ENCODE measurements at places on chromosomes 7 and 10.

DNA sequence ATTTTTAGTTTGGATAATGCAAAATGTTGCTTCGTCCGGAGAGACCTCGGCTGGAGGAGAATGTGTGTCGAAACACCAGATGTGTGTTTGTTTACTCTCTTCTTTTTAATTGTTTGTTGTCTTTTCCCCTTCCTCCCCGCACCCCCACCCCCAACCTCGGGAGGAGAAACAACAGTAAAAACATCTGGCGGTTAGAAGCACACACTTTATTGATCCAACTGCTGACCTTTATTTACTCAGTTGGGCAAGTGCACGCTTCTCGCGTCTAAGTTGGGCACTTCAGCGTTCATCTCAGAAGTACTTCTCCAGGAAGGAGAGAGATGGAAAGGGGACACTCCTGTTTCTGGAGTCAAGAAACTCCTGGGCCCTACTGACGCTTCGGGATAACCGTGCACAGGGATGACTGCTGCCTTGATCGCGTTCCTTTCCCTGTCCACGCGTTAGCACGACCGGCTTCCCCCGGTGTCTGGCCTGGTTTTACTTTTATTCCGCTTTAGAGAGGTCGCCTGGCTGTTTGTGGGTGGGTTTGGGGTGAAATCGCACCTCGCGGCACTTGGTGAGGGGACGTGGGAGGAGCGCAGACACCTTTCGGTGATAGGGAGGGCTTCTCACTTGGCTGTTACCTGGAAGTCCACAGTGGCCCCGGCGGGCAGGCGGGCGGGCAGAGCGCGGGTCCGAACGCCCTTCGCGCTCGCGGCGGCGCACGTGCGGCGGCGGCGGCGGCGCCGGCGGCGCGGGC, 168.3 kb upstream of the PPP1R3A start:
- DNase-seq: no peak

DNA sequence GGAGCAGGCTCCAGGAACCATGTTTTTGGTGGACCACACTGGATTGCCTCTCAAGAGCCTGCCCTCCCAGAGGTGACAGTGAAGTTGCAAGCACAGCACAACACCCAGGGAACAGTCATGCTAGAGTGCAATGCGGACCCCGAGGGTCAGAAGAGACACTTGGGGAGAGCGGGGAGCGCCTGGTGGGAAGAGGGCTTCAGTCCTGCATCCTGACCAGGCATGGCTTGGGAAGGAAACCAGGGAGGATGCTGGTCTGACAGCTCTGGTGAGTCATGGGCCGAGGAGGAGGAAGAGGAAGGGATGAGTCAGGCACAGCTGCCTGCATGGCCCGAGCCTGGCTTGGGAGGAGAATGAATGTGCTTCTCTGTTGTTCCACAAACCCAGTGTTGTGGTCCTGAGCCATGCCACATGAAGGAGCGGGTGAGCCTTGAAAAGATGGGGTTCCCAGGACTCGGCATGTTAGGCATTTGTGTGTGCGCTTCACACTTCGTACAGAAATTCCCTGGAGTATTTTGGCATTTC, 29.5 kb upstream of the ANKRD2 start:
- peak; percentile 59 for DNase-seq

GRCh38 chr10:285216-285615, 150.0 kb downstream of the ZMYND11 start:
- DNase-seq: no peak

- DNase-seq: no peak
Measured at GRCh38 chr10:118621304-118621942, 26.0 kb upstream of the PRLHR start.

DNA sequence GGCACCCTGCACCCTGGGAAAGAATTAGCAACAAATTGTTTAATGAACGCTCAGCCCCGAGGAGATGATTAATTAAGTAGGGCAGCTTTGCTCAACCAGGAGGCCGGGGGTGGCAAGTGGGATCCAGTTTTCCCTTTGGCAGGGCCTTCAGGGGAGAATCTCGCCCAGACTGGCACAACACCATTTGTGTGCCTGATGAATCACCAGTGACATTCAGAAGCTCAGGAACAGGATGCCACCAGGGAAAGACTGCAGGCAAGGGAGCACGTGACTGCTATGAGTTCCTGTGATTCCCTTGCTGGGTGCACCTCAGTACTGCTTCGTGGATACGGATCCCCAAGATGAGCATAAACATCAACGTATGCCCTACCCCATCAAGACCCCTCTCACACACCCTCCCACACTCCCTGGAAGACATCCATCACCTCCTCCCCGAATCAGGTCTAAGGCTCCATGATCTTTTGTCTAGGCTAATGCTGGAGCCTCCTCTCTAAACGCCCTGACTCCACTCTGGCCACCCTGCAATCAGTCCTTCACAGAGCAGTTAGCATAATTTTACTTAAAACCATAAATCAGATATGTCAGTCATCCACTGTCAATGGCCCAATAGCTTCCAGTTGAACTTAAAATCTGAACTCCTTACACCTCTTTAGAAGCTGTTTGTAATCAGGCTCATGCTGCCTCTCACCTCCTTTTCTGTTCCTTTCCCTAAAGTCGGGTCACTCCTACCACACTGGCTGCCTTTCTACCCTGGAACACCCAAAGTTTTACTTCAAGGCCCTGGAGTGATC, 109.2 kb upstream of the AGK start:
- DNase-seq: no peak

- DNase-seq: no peak
Measured at GRCh38 chr10:44466236-44466635, 81.3 kb upstream of the CXCL12 start.

GRCh38 chr7:74306730-74307469, 17.7 kb downstream of the CLIP2 start:
- no peak for DNase-seq

- no peak for DNase-seq
Measured at GRCh38 chr10:71067098-71067740, 145.2 kb upstream of the UNC5B start.

- no peak for DNase-seq
Measured at GRCh38 chr10:8588135-8588534, 533.6 kb downstream of the GATA3 start.

DNA sequence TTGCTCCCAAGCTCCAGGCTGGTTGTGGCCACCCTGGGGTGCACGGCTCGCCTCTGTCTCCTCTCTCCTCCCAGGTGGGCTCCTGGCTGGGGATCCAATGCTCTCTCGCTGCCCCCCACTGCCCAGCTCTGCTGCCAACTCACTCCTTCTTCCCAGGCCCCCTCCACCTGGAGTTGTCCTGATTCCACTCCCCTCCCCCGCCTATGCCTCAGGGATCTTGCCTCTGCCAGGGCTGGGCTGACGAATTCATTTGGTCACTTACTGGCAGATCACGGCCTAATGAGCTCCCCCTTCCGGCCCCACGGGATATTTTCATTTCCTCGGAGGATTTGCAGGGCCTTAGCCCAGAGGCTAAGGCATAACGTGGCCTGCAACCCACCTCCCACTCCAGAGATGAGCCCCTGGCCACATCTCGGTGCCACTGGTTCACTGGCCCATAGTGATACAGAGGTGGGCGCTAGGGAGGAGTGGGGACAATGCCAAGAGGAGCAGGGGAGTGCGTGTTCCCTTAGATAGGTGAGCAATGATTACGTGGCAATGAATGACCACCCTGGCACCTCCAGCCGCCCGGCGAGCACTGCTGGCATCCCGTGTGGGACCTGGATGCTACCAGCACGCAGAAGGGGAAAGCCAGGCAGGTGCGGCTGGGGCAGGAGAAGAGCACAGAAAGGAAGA, 344.6 kb upstream of the SHH start:
- DNase-seq: no peak

DNA sequence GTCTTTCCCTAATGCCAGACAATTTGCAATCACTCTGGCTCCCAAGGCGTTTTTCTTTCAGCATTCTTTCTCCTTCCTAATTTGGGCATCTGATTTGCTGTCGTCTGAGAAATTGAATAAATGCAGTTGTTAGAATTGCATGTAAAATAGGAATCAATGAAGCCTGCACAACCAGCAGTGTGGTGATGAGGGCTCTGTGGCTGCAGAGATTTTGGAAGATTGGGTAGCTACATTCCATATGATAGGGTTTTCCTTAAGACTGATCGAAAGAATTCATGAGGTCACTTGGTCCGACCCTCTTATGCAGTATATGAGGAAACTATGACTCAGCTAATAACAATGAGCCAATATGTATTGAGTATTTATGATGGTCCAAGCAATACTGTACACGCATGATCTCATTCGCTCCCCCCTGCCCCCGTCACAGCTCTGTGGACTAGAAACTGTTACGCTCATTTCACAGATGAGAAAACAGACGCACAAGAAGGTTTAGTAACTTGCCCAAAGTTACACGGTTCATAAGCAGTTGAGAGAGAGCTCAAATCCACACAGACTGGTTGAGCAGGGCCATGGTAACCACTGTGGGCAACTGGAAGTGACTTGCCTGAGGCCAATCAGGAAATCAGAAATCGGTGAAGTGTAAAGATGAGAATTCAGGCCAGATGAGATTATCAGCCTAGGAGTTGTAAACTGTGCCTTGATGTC, 527.2 kb downstream of the GATA3 start:
- no peak for DNase-seq

DNA sequence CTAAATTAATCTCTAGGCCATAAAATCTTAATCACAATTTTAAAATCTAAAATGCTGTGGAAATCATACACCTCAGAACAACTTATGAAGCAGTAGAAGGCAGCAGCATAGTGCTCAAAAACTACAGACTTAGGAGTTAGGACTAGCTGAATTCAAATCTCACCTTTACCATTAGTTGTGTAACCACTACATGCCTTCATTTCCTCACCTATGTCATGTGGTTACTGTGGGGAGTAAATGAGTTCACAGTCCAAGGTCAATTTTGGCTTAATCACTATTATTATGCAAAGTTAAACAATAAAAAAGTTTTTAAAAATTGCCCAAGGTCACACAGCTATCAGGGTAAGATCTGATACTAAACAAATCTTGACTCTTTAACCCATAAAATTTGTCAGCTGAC, 37.0 kb downstream of the SNX13 start:
- no peak for DNase-seq

GRCh38 chr10:116775488-116776400, 33.4 kb upstream of the HSPA12A start:
- DNase-seq: no peak

DNA sequence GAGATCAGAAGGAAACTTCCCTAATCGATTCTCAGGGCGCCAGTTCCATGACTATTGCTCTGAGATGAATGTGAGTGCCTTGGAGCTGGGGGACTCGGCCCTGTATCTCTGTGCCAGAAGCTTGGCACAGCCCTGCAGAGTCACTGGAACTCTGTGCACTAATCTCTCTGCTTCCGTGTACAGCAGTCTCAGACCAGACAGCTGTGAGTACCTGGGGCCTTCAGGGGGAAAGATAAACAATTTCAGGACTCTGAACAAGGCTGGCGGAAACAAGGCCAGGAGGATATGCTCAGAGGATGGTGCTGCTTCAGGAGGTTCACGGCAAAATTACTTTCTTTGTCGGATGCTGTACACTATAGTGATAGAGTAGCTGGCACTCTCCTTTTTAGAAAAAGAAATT, 131.7 kb upstream of the PRSS58 start:
- DNase-seq: no peak

GRCh38 chr7:104804696-104805095, 209.3 kb upstream of the KMT2E start:
- DNase-seq: no peak

DNA sequence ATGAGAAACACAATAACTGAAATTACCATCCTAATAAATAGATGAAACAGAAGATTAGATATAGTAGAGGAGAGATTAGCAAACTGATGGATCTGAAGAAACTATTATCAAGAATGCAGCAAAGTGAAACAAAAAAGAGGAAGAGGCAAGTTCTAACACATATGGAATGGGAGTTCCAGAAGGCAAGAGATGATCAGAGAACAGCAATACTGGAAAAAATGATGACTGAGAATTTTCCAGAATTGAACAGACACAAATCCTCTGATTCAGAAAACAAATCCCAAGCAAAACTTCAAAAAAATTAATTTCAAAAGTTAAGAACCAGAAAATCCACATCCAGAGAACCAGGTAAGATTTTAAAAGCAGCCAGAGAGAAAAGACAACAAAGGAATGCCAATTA, 20.2 kb upstream of the CYREN start:
- DNase-seq: no peak

DNA sequence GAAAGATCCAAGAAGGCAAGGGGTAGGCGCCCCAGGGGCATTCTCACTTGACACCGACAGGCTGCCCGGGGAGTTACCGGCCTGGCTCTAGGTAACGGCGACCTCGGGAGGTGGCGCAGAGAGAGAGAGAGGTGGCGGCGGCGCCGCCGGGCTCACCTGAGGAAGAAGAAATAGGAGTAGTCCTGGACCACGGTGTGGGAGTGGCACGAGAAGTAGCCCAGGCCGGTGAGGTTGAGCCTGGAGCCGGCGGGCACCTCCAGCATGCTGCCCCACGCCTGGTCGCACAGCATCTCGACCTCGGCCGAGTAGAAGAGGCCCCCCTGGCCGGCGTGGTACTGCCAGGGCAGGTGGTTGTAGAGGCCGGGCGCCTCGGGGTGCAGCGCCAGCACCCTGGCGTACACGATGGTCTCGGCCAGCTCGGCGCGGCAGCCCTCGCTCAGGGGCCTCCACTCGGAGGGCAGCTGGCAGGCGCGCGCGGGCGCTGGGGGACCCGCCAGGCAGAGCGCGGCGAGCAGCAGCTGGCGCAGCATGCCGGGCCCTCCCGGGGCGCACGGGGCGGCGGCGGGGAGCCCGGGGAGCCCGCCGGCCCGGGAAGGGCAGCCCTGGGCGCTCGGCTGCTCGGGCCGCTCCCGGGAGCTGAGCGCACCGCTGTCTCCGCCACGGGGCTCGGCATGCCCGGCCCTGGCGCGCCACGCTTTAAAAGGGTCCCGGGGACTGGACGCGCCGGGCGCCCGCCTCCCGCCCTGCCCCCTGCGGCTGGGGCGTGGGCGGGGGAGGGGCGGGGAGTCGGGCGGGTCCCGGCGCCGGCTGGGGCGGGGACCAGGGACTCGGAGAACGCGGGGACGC, at the start of gene CCDC3:
Gene CCDC3 (minus strand): TSS at position 673 of the 846 bp plus-strand sequence. CDS start 143 bp downstream, at position 530.
- no peak for DNase-seq

DNA sequence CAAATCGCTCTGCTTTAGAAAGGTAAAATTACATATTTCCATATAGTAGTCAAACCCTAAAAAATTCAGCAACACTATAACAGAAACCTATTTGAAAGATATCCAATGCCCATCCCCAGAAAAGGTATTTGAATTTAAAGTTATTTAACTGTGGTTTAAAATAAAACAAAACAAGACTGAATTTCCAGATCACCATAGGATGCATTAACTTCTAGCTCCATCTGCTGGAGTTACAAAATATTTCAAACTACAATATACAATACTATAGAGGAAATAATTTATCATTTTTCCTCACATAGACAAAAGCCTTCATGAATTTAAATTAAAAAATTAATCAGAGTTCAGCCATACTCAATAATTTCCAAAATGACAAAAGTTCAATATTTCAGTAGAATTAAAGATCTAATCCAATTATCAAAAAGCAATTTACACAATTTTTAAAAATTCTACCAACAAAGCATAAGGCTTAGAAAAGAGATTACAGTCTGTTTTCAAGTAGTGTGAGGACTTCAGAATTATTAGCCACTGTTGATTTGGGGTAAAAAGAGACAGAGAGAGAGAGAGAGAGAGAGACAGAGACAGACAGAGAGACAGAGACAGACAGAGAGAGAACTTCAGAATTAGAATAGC, 75.9 kb downstream of the LMBR1 start:
- DNase-seq: no peak
